ENCODE measurements at places on chromosomes 4 and X.

GRCh38 chr4:86536151-86536550 is 58.0 kb upstream of the PTPN13 start:
- DNase-seq, result no peak

- peak; percentile 69 for DNase-seq
Observed at GRCh38 chr4:108036213-108036612, 46.5 kb downstream of the HADH start.

DNA sequence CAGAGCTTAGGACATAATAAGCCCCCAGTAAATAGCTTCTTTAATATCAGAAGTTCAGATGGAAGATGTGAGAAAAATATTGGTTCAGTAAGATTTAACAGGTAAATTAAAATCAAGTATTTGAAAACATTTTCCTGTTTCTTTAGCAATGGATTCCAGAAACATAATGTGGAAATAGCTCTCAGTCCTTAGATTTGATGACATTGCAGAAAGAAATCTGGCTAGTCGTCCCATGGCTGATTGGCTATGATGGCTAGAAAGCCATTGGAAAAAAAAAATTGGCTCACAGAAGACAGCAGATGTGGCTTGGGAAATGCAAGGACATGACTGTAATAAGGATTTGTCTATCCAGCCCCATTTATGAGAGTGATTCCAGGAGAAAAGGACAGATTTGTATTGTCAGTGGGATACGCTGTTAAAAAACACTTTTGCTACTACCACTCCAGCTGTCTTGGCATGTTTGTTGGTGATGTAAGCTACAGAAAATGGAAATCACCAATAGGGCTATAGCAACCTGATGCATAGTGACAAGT is 78.3 kb downstream of the AR start:
- DNase-seq, result no peak

DNA sequence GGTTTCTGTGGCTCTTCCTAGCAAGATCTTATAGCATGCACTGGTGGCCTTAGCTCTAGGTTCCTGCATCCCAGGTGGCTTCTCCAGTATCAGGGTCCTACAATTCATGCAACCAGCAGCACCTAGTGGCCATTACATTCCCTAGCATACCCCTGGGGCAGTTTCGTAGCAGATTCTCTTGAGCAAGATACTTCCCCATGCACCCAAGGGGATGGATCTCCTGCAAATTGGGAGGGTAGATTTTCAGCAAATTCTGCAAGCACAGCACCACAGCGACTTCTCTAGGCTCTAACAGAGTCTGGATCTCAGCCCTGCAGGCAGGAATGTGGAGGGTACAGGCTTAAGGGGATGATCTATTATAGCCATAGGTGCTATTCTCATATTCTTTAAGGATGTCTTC is 13.1 kb upstream of the SLC9B1 start:
- DNase-seq, result no peak

GRCh38 chr4:1515156-1515555 is 108.9 kb upstream of the NKX1-1 start:
- no peak for DNase-seq

- peak; percentile 46 for DNase-seq
Observed at GRCh38 chrX:129759576-129760061, 20.1 kb upstream of the SASH3 start.

- no peak for DNase-seq
Observed at GRCh38 chr4:33493231-33493630, 2751.1 kb downstream of the ARAP2 start.

- no peak for DNase-seq
Observed at GRCh38 chrX:44317181-44317580, 26.3 kb downstream of the EFHC2 start.

DNA sequence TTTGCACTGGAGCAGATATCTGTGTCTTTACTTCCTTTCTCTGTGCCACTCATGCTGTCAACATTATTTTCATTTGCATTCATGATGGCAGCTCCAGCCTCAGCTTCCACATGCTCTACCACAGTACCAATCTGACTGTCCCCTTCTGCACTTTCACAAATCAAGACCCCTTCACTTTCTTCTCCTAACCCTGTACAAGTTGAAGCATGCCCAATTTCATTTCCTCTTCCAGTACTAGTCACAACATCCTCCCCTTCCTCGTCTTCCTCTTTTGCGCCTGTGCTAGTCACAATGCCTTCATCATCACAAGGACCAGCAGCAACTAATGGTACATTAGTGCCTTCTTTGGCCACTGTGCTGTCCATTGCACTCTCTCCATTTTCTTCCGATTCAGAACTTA is 26.5 kb downstream of the BOD1L1 start:
- no peak for DNase-seq

- peak; percentile 72 for DNase-seq
Observed at GRCh38 chrX:38561126-38561868, at the start of gene TSPAN7. TSS of gene TSPAN7 (plus strand) at chrX:38561542. CDS start at chrX:38561547, 5 bp downstream.

- no peak for DNase-seq
Observed at GRCh38 chr4:57504797-57505530, 394.8 kb upstream of the IGFBP7 start.

DNA sequence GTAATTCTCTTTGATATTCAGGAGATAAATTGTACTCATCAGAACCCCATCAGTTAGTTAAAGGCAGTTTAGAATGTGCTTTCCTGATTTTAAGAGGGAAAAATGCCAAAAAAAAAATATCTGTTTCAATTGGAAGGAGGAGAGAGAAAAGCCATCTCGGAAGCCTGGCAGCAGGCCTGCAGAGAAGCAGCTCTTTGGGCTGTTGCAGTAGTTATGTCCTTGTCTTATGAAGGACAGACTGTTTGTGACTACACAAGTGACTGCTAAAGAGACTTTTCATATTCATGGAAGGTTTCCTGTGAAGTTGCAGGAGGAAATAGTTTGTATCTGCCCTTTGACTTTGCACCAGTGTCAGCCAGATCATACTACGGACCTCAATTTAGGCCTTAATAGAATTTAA is 88.8 kb downstream of the DCLK2 start:
- no peak for DNase-seq

- DNase-seq, result no peak
Observed at GRCh38 chrX:27575565-27575964, 14.6 kb upstream of the DCAF8L2 start.

All from CD4-positive, alpha-beta T cell (primary cell).